ENCODE measurements at places on chromosomes 13 and 19.
A peak's percentile ranks its signal among the peaks of the same experiment; 100 is the strongest.

- no peak for DNase-seq
These were observed 210.8 kb upstream of the STARD13 start for GRCh38 chr13:33496336-33496735.

GRCh38 chr13:20547479-20547908 lies 19.5 kb upstream of the IFT88 start:
- no peak for DNase-seq

DNA sequence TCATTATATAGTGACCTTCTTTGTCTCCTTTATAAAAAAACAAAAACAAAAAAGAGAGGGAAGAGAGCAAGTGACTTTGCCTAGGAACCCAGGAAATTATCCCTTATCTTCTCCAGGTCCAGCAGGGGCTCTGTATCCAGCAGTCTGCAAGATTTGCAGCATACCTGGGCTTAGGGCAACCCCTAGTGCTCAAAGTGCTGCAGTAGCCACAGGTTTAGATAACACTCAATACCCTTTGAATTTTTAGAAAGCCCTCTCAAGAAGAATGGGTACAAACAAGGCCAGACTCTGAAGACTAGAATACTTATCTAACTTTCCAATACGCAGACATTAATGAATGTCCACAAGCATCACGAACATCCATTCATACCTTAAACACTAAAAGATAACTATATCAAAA lies 43.2 kb downstream of the CCNA1 start:
- DNase-seq, result no peak

GRCh38 chr13:25217023-25217885 lies 45.2 kb upstream of the AMER2 start:
- no peak for DNase-seq

- DNase-seq, result no peak
These were observed 4.3 kb upstream of the NAXD start for GRCh38 chr13:110610955-110611595.

DNA sequence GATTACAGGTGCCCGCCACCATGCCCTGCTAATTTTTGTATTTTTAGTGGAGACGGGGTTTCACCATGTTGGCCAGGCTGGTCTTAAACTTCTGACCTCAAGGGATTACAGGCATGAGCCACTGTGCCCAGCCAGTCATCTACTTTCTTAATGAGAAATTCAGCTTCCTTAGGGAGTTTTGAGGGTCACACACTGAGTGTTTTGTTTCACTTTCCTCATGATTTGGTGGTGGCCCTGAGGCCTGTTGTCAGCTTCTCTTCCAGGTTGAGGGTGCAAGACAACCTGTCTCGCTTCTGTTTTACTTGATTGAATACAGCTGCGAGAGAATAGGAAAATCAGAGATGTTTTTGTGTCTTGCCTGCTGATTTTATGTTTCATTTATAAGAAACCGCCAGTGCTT lies 9.9 kb downstream of the FRY start:
- no peak for DNase-seq

- no peak for DNase-seq
These were observed 18.1 kb upstream of the GTF3A start for GRCh38 chr13:27406178-27406939.

DNA sequence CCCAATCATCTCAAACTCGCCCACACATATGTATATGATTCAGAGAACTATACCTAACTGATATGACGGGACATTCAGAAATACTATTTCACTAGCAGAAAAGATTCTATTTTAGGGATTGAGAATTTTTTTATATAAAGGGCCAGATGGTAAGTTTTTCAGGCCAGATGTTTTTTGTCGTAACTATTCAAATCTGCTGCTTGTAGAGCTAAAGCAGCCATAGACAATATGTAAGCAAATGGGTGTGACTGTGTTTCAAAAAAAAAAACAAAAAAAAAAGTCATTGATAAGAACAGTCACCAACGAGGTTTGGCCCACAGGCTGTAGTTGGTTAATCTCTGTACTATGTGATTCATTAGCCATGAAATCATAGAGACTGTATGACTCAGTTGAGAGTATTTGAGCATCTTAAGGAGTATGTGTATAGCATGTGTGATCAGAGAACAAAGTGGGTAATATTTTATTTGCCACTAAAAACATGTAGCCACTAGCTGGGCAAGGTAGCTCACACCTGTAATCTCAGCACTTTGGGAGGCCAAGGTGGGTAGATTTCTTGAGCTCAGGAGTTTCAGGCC lies 2724.7 kb downstream of the PCDH9 start:
- DNase-seq, result no peak

GRCh38 chr13:29294821-29295220 lies 300.7 kb downstream of the SLC7A1 start:
- DNase-seq, result no peak

- no peak for DNase-seq
These were observed 15.4 kb downstream of the LGALS13 start for GRCh38 chr19:39617745-39618144.

DNA sequence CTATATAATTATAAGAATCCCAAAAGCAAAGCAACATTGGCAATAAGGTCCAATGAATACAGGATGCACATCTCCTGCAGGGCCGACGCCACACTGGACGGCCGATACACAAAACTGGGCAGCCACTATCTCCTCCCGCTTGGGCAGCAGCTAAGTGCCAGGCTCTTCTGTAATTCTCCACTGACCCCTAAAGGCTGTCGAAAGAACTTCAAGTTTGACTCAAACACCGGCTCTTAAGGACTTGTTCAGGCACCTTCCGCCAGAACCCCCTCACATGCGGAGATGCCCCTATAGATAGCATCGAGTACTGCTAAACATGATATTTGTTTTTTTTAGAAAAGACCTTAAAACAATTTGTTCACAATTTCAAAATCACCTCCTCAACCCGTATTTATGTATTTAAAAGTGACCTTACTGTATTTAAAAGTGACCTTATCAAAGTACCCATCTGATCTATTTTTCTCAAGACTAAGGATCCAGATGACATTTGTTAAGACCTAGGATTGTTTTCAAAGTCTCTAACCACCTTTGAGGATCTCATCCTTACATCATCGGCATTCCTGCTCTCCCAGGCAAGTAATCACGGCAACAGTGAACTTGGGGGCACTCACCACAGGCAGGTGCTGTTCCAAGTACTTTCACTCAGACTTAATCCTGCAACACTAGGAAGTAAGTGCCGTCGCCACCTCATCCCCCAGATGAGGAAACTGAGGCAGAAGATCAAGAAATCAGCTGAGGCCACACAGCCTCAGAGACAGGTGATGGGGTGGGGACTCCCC lies 77.8 kb downstream of the TUBGCP3 start:
- no peak for DNase-seq

DNA sequence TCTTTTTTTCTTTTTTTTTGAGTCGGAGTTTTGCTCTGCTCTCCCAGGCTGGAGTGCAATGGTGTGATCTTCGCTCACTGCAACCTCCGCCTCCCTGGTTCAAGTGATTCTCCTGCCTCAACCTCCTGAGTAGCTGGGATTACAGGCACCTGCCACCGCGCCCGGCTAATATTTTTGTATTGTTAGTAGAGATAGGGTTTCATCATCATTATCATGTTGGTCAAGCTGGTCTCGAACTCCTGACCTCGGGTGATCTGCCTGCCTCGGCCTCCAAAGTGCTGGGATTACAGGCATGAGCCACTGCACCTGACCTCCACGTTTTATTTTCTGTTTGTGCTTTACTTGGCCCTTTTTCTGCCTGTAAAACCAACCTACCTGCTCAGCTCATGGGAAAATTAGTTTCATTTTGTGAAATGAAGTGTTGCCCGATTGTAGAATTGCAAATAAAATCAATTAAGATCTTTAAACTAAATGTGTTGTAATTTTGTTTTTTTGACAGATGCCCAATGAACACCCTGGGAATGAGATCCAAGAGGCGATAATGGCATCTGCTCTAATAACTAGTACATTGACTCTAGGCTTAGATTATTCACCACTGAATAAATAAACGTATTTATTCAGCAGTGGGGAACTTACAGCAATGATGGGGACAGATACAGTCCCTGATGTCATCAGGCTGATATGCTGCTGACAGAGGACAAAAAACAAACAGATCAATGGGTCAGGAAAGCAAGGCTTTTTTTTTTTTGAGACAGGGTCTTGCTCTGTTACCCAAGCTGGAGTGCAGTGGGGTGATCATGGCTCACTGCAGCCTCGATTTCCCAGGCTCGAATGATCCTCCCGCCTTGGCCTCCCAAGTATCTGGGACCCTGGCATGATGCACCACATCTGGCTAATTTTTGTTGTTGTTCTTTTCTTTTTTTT lies 2.2 kb upstream of the RAB11B start:
- no peak for DNase-seq

GRCh38 chr19:10220695-10221094 lies 10.4 kb downstream of the S1PR2 start:
- no peak for DNase-seq

GRCh38 chr19:28633319-28634018 lies 579.5 kb downstream of the UQCRFS1 start:
- no peak for DNase-seq

DNA sequence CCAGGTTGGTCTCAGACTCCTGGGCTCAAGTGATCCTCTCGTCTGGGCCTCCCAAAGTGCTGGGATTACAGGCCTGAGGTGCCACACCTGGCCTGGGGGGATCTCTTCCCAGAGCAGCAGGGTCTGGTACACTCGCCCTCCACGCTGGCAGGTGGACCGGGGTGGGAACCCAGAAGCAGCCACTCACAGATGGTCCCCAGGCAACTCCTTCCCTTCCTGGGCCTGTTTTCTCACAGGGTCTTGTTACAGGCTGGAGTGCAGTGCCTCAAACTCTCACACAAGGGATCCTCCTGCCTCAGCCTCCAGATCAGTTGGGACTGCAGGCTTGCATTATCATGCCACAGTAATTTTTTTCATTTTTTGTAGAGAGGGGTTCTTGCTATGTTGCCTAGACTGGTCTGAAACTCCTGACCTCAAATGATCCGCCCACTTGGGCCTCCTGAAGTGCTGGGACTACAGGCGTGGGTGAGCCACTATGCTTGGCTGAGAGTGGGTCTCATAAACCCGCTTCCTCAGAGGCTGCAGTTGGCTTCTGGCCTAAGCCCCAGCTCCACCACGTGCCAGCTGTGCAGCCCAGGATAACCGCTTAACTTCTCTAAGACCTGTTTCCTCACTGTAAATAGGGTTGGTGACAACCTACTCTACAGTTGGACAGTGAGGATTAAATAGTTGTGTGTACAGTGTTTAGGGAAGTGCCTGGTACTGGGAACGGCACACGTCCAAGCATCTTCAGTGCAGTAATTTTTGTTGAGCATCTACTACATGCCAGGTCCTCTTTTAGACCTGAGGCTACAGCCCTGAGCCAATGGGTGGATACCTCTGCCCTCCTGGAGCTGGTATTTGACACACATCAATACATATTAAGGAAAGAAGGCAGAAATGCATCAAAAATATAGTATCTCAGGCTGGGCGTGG lies 871 bp upstream of the CCER2 start:
- no peak for DNase-seq

GRCh38 chr19:2774953-2775555 lies 8.0 kb downstream of the SGTA start:
- no peak for DNase-seq

DNA sequence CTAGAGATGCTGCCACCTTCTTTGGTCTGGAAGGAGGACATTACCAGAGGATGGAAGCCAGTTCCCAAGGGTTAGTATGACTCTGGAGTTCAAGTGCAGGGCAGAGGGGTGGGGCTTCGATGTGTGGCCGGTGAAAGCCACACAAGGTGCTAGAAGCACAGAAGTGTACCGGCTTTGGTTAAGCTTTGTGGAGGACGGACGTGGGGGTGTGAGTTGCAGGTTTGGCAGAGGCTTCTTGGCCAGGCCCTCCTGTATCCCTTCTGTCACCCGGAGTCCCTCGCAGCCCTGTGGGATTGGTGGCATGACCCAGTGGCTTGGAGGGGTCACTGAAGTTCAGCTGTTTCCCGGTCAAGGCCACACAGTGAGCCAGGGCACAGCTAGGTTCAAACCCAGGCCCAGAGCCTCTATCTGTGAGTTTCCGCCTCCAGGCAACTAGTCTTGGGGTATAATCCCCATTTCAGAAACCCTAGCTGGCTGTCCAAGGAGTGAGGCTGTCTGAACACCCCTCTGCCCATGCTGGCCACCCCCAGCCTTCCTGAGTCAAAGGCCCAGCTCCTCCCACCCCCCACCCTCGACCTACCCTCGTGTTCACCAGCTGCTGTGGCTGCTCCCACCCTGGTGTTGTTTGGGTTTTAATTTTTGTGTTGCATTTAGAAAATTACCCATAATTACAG lies 4.6 kb upstream of the SSBP4 start:
- no peak for DNase-seq

- DNase-seq, result no peak
These were observed 38.9 kb downstream of the TMED1 start for GRCh38 chr19:10797078-10797477.

DNA sequence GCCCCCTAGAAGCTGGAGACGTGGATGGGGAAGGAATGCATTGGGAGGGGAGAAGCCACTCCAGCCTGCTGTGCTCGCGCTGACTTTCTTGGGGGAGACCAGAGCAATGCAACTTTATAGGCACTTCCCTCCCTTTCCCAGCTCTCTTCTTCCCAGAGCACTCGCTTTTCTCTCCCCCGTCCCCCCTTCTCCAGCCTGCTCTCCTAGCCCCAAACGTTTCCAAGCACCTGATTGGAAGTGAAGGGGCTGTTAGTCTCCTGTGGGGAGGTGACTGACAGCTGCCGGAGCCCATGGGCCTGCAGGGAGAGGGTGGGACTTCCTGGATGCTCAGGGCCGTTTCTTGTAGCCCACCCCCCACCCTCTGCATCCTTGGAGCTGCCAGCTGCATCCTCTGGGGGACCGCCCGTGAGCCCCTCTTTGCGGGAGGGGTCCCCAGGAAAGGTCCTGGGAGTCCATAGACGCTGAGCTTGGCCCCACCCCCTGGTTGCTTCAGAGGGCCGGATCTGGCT lies 2.5 kb downstream of the HDGFL2 start:
- peak; percentile 28 for DNase-seq

GRCh38 chr13:27962982-27963381 lies 6.1 kb downstream of the CDX2 start:
- no peak for DNase-seq

DNA sequence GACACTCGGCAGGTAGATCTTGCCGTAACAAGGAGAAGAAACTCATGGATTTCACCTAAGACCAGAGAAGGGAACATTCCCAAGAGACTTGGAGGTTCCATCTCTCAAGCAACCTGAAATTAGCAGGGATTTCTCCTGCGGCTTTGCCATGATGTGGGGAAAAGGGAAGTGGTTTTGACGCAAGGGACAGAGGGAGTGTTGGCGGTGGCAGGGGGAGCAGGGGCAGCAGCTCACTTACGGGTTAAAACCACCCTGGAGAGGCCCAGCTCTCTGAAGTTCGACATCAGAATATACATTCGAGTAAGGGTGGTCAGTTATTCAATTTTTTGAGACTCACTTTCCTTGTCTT lies 76.1 kb upstream of the POMP start:
- DNase-seq, result no peak

DNA sequence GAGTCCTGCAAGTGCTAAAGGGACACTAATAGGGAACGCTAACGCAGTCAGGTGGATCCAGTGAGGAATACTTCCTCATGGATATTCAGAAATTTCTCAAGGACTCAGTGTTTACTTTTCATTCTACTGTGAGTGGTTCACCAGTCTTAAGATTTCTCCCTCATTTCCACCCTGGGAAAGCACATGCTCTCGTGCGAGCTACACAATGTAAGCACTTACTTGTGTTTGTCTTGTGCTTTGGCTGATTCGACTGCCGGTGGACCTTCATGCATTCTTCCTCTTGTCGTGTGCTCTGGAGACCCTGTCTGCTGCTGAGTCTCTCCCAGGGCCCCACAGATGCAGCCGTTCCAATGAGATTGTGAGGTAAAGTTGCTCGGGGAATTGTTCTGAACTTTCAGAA lies 180.1 kb downstream of the NUFIP1 start:
- no peak for DNase-seq

GRCh38 chr19:50252887-50253268 lies 49.5 kb downstream of the MYH14 start:
- no peak for DNase-seq
